ENCODE measurements at places on chromosomes 7 and 10. TPM values are rescaled to one million over a fixed set of nuclear protein-coding genes. Genes with fewer than 3 reads are reported as not detected.

The SLC26A3 gene
- not detected for total RNA-seq

The MYO3A gene
- total RNA-seq, result not detected

The JAKMIP3 gene
- total RNA-seq, result 1.1 TPM

The TMEM229A gene
- 3.8 TPM for total RNA-seq

DNA sequence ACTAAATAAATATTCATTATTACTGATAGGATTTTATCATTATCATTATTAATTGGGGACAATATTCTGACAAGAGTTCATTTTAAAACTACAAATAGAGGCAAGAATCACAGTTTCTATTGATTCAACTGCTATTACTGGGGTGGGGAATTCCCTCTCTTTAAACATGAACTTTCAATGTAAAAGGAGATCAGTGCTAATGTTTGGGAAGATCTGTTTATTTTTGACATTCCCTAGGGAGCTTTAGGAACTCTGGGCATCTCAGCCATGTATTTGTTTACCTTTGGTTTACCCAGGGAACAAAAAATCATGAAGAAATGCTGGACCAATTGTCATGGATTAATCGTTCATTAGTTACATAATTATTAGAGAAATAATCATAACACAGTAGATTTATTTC is 443.2 kb upstream of the AKR1E2 start:
- DNase-seq, result no peak

DNA sequence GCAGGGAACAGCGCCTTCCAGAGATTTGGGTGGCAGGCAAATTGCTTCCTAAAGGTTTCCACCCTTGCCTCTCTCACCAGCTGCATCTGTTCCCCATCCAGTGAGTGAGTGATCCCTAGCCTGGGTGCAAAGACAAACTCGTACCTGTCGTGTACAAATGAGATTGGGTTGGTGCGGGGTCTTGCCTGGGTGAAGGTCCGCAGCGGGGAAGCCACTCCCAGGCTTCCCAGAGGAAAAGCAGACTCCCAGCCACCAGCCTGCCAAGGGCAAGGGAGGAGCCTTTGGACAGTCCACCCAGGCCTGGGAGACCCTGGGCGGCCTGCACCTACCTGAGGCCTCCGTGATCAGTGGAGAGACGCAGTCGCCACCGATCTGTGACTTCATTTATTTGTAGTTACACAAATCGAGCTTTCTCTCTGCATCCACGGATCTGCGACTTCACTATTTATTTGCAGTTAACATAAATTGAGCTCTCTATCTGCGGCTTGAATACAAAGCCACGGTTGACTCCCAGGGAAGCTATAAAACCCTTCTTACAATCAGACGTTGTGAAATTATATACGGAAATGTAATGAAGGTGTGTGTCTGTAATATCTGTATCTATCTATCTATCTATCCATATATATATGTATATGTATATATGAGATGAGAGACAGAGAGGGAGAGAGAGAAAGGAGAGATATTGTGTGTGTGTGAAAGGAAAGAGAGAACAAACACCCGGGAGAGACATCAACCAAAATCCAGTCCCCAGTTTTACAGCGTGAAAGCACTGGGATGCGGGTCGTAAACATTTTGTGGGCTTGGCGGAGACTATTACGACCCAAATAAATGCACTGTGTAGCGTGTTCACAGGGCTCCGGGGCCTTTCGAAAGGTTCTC is 3.0 kb upstream of the HOXA7 start:
- DNase-seq, result no peak

Data from fibroblast of the aortic adventitia (primary cell).